Colonic mucosa (tissue), 4 donors: ENCODE measurements at places on chromosomes 2 and 18. TPM values are rescaled to one million over a fixed set of nuclear protein-coding genes. Genes with fewer than 3 reads are reported as not detected.

DNA sequence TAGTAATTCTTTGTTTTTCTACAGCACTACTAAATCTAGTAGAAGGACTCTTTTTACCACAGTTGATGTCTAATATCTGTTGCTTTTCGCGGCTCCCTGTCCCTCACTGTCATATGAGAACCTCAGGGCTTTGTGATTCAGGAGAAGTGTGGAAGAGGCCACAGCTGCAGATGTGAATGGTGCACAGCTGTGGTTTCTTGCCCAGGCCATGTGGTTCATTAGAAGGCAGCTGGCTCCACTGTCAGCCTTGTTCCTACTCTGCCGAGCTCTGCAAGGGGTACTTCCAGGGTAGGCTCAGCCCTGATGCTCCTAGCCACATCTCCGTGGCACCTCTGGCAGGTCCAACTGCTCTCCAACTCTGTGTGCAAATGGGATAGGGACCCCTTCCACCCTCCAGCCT is 83.9 kb downstream of the APOB start:
- DNase-seq = no peak

Gene CYP26B1
- 1.0 TPM for total RNA-seq

- DNase-seq = no peak
Observed at GRCh38 chr18:22637787-22638186, 220.1 kb upstream of the CTAGE1 start.

Gene GREB1L
- 0.58 TPM for total RNA-seq

GRCh38 chr2:64157792-64158191 is 13.6 kb upstream of the PELI1 start:
- DNase-seq = no peak

Gene ACVR1C
- total RNA-seq = 18.2 TPM

DNA sequence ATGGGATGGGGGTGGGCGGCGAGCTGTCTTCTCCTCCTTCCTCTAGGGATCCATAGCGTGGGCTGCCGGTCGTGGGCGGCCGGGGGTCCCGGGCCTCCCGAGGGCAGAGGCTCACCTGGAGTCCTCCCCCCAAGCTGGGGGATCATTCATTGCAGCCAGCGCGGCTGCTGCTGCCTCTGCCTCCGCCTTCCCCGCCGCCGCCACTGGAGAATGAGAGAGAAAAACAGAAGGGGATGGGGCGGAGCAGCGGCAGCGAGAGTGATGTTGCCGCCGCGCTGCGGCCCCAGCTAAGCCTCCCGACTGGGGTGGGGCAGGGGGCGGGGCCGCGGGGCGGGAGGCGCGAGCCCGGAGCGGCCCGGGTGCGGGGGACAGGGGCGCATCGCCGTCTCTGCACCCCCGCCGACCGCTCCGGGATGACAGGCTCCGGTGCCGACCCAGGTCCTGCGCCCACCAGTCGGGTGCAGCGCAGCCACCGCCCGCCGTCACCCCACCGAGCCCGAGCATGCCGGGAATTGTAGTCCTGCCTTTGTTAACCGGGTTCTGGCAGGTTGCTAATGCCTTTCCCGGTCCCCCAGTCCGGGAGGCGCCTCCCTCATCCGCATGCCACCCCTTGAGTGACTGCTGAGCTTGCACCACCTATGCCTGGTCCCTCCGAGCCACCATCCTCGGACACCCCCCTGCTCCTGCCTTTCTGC is at the start of gene KIF3C:
KIF3C (minus strand) TSS at position 225 of the 695 bp plus-strand sequence. CDS start 580 bp downstream, outside the sequence.
- peak; percentile 71 for DNase-seq

DNA sequence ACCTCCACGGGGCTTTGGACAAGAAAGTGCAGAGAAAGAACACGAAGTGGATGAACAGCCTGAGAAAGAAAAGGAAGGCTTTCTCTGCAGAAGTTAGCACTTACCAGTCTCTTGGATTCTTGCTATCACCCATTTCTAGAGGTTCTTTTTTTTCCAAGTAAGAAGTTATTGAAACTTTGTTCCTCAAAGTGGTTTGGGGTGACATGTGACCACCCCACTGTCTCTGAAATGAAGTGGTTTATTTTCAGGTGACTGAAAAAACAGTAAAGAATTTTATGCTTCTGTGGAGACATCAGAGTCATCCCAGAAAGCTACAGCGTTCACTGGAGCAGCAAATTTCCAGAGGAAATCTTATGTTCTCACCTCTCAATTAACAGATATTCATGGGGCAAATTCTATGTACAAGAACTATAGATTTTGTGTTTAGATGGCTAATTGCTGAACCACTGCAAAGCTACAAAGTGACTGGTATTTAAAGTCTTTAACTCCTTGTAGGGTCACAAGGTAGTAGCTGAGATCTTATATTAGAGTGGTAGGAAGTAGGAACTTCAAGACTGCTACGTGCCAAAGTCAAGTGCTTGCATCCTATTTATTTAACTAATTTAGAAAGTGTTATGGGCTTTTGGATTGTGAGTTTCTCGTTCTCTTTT is 267.5 kb downstream of the TGIF1 start:
- no peak for DNase-seq

DNA sequence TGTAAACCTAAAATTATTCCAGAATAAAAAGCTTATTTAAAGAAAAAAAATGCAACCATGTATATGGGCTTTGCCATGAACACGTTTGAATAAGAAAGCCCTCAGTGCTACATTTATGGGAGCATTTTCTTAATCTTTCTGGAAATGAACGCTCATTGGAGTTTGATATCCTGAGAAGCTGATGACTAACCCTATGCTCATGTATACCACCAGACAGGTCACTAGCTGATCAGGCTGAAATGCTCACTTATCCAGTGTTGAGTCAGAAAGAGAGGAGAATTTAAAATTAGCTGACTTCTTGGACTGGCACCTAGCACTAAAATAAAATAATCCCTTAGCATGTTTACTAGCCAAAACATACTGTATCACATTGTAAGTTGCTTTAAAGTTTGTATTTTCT is 254.9 kb upstream of the SIX3 start:
- no peak for DNase-seq

DNA sequence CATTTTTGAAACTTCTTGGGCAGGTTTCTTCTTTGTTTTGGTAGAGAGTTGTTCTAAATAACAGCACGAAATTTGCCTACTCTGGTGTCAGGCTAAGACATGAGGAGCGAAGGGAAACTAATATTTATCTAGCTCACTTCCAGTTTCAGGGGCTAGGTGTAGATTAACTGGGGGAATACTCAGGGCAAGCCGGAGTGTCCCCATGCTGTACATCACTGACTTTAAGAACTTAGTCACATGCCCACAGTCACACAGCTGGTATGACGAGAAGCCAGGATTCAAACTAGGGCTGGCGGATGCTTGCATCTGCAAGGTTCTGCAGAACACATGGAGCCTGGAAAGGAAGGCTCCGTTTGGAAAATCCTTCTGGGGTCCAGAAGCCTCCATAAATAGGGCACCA is 133.3 kb downstream of the ALPK2 start:
- no peak for DNase-seq

Gene ERICH2
- not detected for total RNA-seq

Gene COL5A2
- 24.6 TPM for total RNA-seq

- no peak for DNase-seq
Observed at GRCh38 chr2:189866296-189866695, 82.0 kb downstream of the PMS1 start.

Gene TMBIM1
- 273 TPM for total RNA-seq

- DNase-seq = no peak
Observed at GRCh38 chr2:100615471-100615870, 52.7 kb downstream of the PDCL3 start.

Gene ASB18
- total RNA-seq = not detected

Gene SMAD4
- 106 TPM for total RNA-seq

Gene PRSS56
- not detected for total RNA-seq

Gene UPP2
- total RNA-seq = not detected

Gene CRYGD
- total RNA-seq = not detected

- DNase-seq = no peak
Observed at GRCh38 chr18:13587477-13587876, 138.9 kb downstream of the FAM210A start.

Gene LAMA1
- 7.7 TPM for total RNA-seq

- no peak for DNase-seq
Observed at GRCh38 chr18:26022585-26022984, 67.8 kb downstream of the SS18 start.

GRCh38 chr2:197113275-197113711 is 186.8 kb upstream of the PGAP1 start:
- no peak for DNase-seq

DNA sequence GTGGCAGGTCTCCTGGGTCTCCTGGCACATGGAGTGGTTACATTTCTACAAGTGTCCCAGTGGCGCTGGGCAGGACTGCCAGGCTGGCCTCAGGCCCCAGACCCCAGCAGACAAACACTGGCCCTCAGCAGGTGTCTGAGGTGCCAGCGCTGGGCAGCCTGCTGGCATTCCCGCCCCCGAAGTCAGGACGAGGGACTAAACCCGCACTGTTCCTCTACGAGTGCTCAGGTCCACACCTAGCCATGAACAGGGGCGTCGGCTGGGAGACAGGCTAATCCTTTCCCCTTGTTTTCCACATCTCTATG is 12.8 kb downstream of the SNED1 start:
- DNase-seq = no peak

Gene AQP12A
- total RNA-seq = 20.5 TPM

DNA sequence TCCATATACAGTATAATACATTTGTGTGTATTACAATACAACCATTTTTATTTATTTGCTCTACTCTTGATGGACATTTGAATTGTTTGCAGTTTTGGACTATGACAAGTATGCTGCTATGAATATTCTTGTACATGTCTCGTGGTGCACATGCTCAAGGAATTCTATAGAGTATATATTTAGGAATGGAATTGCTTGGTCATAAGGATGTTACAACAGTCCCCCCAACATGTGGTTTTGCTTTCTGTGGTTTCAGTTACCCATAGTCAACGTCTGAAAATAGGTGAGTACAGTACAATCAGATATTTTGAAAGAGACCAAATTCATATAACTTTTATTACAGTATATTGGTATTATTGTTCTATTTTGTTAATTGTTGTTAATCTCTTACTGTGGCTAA is 24.1 kb upstream of the PLEKHM3 start:
- DNase-seq = no peak

Gene ANKRD30B
- not detected for total RNA-seq

- DNase-seq = peak; percentile 20
Observed at GRCh38 chr18:7221424-7222155, 9.3 kb upstream of the LRRC30 start.

- no peak for DNase-seq
Observed at GRCh38 chr18:23114171-23114881, 21.0 kb upstream of the CABLES1 start.

- DNase-seq = no peak
Observed at GRCh38 chr18:48124857-48125626, 194.6 kb upstream of the SMAD2 start.

Gene HOXD10
- 0.32 TPM for total RNA-seq

DNA sequence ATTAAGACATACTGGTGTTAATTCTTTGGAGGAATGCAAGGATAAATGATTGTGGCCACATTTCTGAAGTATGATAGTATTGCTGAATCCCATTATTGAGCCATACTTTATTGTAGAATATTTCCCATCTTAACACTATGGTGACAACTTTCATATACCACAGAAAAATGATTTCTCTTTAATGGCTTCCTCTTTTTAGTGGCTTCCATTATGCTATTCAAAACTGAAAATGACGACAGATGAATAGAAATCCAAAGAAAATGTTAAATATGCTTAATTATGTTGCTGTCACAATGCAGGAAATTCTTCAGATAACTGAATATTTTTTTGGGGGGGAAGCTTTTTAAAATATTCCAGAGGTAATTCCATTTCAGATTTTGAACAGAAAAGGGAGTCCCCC is 88.9 kb upstream of the TMEM200C start:
- no peak for DNase-seq

GRCh38 chr2:212905640-212906201 is 245.7 kb downstream of the IKZF2 start:
- peak; percentile 73 for DNase-seq

- no peak for DNase-seq
Observed at GRCh38 chr2:43724728-43725526, 48.7 kb upstream of the C1GALT1C1L start.

Gene DNAJC27
- 3.4 TPM for total RNA-seq

- no peak for DNase-seq
Observed at GRCh38 chr2:44789971-44790721, 151.4 kb upstream of the SIX3 start.

Gene DCDC2C
- total RNA-seq = not detected

DNA sequence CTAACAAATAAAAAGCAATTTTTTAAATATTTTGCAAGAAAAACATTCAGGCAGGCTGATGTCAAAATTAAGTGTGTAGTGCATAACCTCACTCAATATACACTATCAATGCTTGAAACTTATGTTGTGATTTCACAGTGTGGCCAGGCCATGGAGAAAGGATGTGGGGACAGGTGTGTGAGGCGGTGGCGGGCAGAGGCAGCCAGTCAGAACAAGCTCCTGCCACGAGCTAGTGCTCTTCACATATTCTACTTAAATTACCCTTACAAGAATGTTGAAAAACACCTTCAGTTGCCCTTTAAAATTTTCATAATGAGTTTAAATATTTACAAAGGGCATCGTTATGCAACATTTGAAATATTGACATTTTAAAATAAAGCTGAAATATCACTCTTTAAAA is 43.2 kb downstream of the CYB5A start:
- DNase-seq = no peak

GRCh38 chr2:206983161-206983859 is 44.0 kb downstream of the CPO start:
- no peak for DNase-seq

DNA sequence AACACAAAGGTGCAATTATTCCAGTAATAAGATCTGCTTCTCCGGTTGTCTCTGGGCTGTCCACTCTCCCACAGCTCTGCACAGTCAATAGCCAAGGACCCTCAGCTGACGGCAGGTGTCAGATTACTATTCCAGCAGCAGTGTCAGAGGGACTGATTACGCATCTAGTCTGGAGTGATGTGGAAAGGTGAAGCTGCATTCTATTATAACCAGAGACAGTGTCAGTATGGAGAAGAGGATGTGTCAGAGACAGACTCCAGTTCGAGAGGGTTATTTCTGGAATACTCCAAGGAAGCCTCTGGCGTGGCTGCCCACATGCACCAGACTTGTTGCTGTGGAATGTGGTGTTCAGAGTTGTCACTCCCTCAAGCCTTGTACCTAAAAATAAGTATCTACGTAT is 163.6 kb upstream of the TMEM200C start:
- DNase-seq = no peak

- no peak for DNase-seq
Observed at GRCh38 chr2:127388423-127389164, 819 bp upstream of the MAP3K2 start.

GRCh38 chr2:143586119-143586518 is 456.9 kb downstream of the ARHGAP15 start:
- no peak for DNase-seq

Gene HOXD8
- total RNA-seq = 4.6 TPM
